ENCODE measurements at places on chromosomes 2 and 18.

GRCh38 chr2:39968037-39968436 is 189.0 kb upstream of the THUMPD2 start:
- DNase-seq, result no peak

GRCh38 chr2:199148076-199148845 is 309.5 kb downstream of the SATB2 start:
- no peak for DNase-seq

DNA sequence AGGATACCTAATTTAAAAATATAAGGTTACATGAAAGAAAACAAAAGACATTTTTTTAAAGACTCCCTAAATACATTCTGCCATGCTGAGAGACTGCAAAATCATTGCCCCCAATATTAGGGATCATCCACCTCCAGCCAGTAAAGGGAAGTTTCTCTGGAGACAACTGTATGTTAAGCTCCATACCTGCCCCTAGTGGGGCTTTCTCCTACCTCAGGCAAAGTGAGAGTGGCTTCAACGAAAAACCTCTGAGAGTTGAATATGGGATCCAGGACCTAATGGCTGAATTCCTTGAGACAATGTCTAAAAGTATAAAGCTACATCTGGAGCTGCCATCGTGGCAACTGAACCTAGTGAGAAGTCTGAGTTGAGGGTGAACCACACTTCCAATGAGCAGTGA is 248.1 kb upstream of the FIGN start:
- DNase-seq, result no peak

GRCh38 chr2:211665299-211665698 is 873.3 kb downstream of the ERBB4 start:
- no peak for DNase-seq

DNA sequence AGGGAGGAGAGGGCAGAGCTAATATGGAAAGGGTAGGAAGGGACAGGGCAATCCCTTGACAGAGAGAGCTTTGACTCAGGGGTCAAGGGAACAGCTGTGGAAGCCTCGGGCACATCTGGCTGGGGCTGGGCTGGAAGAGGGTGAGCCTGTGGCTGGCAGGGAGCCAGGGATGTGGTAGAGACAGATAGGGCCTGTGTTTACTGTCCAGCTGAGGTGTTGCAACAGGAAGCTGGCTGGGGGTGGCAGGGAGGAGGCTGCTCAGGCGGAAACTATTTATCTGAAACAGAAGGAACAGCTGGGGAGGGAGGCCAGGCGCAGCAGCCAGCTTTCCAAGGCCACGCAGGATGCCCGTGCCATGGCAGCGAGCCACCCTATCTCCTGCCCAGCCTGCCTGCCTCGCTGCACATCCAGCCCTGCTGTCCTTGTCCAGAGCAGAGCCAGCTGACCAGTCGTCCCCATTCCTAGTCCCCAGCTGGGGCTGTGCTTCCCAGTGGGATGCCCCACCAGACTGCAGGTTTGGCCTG is 264.7 kb downstream of the CYP26B1 start:
- peak; percentile 41 for DNase-seq

GRCh38 chr18:34807106-34807796 is 97.2 kb downstream of the DTNA start:
- DNase-seq, result no peak

GRCh38 chr2:100819370-100820272 is at the start of gene NPAS2:
Gene NPAS2, plus strand, starts transcription at chr2:100820139. Its CDS starts 84,616 bp downstream, at chr2:100904755.
- no peak for DNase-seq

All from substantia nigra (tissue), 51 donors.